Dorsolateral prefrontal cortex (tissue), 122 donors: ENCODE measurements at places on chromosomes 7 and 10.

DNA sequence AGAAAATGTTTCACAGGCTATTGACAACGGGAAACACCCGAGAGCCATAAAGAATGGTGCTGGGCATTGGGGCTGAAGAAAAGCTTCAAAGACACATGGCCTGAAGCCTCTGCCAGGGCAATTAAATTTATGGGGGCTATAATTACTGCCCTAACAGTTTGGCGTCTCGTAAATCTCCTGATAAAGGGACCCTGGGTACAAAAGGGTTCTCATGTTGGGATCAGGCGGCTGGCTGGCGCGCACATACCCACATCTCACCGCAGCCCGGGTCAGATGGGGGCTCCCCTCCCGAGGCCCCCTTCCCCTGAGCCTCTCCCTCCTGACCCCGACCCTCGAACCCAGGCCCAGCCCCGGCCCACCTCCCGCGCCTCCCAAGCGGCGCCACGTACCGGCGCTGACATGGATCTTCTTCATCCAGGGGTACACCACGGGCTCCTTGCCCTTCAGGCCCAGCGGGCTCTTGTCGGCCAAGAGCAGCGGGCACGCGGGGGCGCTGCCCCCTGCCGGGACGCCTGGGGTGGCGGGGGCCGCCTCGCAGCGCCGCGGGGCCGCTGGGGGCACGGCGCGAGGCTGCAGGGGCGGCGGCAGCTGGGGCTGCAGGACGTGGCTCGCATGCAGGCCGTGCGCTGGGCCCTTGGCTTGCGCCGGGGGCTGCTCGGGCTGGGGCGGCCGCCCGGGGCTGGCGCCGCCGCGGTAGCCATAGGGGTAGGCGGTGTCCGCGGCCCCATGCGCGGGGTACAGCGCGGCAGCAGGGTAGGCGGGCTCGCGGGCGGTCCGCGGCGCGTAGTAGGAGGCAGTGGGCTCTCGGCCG, 623 bp downstream of the HOXA4 start:
- no peak for DNase-seq

GRCh38 chr7:11170175-11170574, 196.5 kb downstream of the PHF14 start:
- no peak for DNase-seq

GRCh38 chr10:47370015-47370767, 13.9 kb downstream of the ZNF488 start:
- peak; percentile 33 for DNase-seq

- no peak for DNase-seq
Observed at GRCh38 chr7:33053721-33054120, 8.9 kb downstream of the NT5C3A start.
